Activated naive CD4-positive, alpha-beta T cell treated with anti-CD3 and anti-CD28 coated beads for 36 hours (primary cell): ENCODE measurements at places on chromosomes 1 and 21.

GRCh38 chr1:201252944-201253371 is 30.3 kb upstream of the PKP1 start:
- DNase-seq: no peak

DNA sequence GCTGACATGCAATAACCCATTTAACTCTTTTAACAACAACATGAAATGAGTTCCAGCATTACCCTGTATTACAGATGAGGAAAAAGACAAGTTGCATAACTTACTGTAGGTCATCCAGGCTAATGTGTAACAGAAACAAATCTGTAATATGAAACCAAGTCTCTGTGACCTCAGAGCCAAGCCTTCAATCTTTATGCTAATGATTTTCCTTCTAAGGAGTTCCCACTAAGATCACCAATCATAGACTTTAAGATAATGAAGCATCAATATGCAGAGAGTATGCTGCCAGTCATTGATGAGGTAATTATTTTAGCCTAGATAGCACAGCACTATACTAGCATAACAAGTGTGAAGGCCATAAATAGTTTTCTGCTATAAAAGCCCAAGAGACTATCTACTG is 35.6 kb upstream of the RNPC3 start:
- no peak for DNase-seq

DNA sequence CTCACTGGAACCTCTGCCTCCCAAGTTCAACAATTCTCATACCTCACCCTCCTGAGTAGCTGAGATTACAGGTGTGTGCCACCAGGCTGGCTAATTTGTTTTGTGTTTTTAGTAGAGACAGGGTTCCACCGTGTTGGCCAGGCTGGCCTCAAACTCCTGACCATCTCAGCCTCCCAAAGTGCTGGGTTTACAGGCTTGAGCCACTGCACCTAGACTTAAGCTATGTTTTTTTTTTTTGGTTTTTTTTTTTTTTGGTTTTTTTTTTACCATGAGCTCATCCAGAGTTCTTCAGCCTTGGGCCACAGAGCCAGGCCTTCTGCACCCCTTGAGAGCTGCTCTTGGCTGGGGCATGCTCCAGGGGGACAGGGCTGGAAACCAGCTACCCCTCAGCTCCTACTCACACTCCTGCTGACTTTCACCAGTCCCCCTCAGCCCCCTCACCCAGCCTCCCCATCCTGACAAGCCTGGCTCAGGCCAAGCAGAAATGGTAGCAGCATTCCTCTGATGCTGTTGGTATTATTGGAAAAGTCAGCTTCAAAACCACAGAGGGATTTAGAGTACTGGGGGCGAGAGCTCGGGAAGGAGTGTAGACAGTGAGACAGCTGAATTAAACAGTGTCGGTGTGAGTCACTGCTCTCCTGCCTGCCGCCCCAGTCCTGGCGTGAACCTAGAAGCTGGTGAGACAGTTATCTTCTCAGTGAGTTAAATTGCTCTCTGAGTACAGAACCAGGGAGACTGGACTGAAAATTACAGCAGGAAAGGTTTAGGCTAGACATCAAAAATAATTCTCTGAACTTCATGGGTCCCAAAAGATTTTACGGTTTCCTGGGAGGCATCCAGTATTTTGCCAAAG is 63.7 kb downstream of the NAV1 start:
- no peak for DNase-seq

GRCh38 chr21:18252256-18252655 is 7.6 kb downstream of the CHODL start:
- no peak for DNase-seq

DNA sequence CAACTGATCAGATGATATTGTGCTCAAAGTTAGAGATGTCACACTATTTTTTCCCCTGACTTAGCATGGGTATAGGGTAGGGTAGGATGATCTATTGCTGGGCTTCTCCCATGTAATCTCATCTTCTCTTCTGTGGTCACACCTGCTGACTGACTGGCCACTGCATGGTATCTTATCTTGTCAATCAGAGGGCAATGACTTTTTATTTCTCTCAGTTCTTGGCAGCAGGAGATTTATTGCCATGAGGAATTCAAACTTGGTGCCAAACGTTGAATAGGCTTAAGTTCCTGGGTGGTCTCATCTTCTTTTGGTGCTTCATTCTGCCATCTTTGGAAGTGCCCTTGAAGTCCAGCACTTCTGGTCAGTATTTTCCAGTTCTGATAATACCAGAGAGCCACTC is 226.4 kb upstream of the POGK start:
- DNase-seq: no peak

- DNase-seq: peak; percentile 99
These were observed at the start of gene TRNAU1AP for GRCh38 chr1:28552758-28553663. Gene TRNAU1AP, plus strand, starts transcription at chr1:28553085. Its CDS starts 26 bp downstream, at chr1:28553111.

- DNase-seq: no peak
These were observed 50.8 kb upstream of the SSBP3 start for GRCh38 chr1:54456921-54457529.
